NB4 (cell line): ENCODE measurements at places on chromosomes 2 and 18.
A peak's percentile ranks its signal among the peaks of the same experiment; 100 is the strongest.

- DNase-seq = no peak
Observed at GRCh38 chr2:215883799-215884198, 129.6 kb downstream of the MREG start.

- DNase-seq = peak; percentile 85
Observed at GRCh38 chr2:43169987-43170386, 56.4 kb downstream of the ZFP36L2 start.

- no peak for DNase-seq
Observed at GRCh38 chr2:39558906-39559305, 106.8 kb upstream of the TMEM178A start.

DNA sequence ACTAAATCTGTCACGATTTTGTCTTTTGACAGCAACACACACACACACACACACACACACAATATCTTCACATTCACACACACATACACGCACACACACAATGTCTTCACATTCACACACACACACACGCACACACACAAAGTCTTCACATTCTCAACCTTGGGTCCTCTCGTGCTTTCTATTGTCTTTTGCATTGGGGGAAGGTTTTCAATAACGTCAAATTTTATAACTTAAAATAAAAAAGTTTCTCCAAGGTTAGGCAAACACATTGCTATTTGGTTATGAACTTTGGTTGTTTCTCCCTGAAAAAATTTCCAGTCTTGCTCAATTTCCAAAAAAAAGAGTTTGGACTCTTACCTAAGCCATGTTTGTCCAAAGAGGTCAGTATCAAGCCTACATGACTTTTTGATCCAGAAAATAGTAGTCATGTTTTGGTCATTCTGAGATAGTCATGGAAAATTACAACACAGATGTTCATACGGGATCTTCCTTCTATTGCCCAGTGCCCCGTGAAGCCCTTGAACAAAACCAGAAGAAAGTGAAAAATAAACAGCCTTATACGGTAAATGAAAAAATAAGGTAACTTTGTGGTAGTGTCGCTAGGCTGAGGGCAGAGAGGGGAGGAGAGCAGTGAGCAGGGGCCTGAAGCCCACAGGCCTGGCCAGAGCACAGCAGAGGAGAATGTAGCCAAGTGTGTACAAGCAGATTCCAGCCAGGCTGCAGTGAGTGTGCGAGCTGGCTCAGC lies 542.8 kb upstream of the ID2 start:
- no peak for DNase-seq

- DNase-seq = no peak
Observed at GRCh38 chr2:46117379-46117778, 179.8 kb upstream of the EPAS1 start.

GRCh38 chr2:240164586-240164985 lies 24.1 kb upstream of the OTOS start:
- no peak for DNase-seq

GRCh38 chr2:28509361-28509760 lies 13.5 kb downstream of the PLB1 start:
- DNase-seq = no peak

DNA sequence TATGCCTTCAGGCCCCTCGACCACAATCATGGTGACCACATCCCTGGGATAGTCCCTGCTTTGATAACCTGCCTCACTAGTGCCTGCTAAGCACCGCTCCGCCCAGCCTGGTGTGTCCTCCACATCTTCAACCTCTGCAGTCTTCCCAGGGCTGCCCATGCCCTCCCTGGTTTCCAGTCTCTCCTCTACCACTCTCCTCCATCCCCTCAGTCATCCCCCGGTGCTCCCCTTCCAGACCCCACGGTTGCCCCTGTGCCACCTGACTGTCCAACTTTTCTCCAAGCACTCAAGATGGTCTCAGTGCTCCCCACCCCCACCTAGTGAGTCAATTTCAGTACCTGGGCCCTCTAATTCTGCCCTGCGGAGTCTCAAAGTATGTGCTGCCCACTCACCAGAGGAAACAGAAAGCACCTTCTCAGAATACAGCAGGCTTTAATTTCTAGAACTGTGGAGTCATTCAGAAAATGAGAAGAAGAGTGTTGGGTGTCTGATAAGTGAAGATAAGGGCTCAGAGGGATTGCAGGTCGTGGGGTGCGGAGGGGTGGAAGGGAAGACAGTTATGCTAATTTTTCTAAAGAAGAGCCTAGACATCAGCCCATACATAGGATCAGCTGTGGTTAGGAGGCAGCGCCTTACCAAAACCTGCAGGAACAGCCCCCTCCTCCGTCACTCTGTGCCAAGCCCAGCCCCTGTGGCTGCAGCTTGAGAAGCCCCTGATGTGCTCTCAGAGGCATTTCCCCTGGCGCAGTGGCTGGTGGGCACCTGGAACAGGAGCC lies 53.6 kb upstream of the CAB39 start:
- peak; percentile 97 for DNase-seq

DNA sequence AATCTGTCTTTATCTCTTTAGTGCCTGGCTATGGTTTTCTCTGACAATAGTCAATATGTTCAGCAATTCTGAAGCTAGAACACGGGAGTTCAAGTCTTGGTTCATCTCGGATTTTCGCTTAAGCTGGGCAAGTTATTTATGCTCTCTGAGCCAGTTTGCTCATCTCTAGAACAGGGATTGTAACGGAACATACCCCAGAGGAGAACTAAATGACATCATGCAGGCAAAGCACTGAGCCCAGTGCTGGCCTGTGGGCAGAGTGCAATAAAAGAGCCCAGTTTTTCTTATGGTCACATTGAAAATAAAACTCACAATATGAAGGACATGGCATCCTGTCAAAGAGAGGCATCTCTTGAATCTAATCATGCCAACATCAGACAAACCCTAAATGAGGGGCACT lies 143.9 kb downstream of the ZBTB7C start:
- no peak for DNase-seq

GRCh38 chr18:8176109-8176508 lies 433.1 kb upstream of the RAB12 start:
- DNase-seq = no peak

GRCh38 chr2:42829671-42830440 lies 37.5 kb upstream of the HAAO start:
- DNase-seq = no peak

GRCh38 chr2:121021685-121022084 lies 263.3 kb downstream of the TFCP2L1 start:
- DNase-seq = no peak

GRCh38 chr2:220452561-220452960 lies 825.1 kb downstream of the SLC4A3 start:
- no peak for DNase-seq

GRCh38 chr2:195319112-195319460 lies 337.9 kb upstream of the SLC39A10 start:
- DNase-seq = no peak

- DNase-seq = peak; percentile 36
Observed at GRCh38 chr18:3405713-3406112, 44.3 kb upstream of the TGIF1 start.

DNA sequence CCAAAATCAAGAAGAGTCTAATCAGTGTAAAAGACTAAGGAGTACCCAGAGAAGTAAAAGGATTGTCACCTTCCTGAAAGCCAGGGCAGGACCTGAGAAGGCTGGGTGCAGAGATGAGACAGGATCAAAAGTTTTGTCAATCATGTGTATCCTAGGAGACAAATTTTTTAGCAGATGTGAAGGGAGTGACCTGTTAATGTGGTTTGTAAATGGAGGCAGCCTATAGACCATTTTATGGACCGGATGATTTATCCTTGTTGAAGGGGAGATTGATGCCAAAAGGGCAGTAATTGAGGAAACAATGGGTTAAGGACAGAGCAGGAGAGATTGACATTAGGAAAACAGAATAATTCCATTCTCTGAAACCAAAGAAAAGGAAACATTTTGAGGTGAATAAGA lies 813 bp downstream of the NDC80 start:
- DNase-seq = peak; percentile 19

DNA sequence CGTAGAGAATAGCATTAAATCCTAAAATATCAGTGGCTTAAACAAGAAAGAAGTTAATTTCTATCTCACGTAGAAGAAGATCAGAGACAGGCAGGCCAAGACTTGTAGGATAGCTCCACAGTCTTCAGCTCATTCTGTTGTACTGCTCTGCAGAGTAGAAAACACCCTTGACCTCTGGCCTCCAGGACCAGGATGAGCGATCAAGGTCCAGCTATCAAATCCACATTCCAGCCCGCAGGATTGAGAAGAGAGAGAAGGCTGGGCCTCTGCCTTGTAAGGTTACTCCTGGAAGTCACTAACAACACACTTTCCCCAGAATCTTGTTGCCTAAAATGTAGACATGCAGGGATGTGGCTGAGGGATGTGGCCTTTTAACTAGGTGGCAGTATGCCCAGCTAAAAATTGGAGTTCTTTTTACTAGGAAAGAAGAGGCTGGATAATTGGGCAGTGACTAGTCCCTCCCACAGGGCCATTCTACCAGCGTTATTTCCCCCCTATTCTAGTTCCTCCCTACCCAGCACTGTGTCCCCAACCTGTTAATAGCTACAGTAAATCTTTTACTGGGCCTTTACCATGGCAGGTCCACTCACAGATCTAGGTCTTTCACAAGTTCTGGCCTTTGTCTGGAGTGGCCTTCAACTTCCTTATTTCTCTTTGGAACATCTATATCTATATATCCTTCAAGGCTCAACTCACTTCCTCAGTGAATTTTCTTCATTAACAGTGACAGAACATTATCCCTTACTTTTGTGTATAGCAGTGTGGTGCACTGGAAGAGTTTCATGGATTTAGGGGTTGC lies 165.0 kb downstream of the DIS3L2 start:
- peak; percentile 45 for DNase-seq

GRCh38 chr2:237895544-237896506 lies 36.4 kb downstream of the RAMP1 start:
- DNase-seq = no peak

GRCh38 chr2:134296301-134296700 lies 42.4 kb downstream of the MGAT5 start:
- DNase-seq = peak; percentile 28

- no peak for DNase-seq
Observed at GRCh38 chr2:212428681-212429478, 109.7 kb downstream of the ERBB4 start.

- DNase-seq = no peak
Observed at GRCh38 chr2:216842636-216843035, 17.2 kb downstream of the TNP1 start.

- DNase-seq = peak; percentile 5
Observed at GRCh38 chr18:57397440-57398132, 37.6 kb upstream of the ONECUT2 start.

DNA sequence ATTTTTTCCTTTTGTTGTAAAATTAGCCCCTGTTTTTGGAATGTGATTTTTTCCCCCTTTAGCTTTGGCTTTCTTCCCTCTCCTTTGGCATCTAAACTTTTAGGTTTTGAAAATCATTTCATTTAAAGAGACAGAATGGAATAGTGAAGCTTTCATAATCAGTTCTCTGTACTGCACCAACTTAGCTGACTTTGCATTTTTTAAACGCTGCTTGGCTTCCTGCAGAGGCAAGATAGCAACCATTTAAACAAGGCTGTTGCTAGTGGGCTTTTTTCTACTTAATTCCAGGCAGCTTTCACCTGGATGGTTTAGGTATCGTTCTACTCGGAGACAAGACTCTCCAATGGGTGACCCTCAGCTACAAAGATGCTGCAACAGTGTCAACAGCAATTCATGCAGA lies 267.9 kb upstream of the PKDCC start:
- no peak for DNase-seq

DNA sequence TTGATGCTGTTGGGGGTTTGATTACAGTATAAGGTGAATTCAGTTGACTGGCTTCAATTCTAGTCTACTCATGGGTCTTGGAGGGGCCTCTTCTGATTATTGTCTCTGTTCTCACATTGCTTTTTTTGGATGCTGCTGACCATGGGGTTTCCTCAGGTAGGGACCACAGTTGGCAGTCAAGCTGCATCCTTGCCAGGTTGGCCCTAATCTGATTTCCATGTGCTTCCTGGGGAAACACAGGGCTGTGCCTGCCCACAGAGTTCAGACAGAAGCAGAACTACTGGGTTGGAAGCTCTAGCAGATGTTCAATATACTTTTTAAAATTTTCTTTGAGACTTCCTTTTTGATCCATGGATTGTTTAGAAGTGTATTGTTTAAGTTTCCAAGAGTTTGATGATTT lies 227.3 kb downstream of the XIRP2 start:
- no peak for DNase-seq

DNA sequence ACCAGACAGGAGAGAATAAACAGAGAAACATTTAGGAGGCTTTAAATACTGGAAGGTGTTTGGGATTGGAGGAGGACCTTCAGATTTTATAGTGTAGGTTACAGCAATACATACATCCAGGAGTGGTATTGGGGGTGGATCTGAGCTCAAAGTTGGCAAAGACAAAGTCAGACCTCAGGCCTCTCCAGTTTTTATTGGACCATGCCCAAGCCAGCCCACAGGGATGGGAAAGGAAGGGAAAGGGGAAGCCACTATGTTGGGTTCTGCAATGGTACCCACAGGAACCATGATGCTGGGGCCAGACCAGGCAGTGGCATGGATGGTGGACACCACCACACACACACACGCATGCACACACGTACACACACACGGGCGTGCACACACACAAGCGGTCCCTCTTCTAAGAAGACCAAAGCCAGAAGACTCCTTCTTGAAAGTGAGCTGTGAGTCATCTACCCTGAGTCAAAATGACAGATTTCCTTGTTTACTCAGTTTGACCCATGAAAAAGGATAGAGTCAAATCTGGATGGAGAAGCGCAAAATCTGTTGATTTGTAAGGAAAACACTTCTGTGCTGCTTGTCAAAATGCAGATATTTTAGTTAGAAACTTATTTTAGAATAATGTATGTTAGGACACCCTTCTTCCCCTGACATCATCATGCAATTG lies 87.9 kb downstream of the TRABD2A start:
- no peak for DNase-seq

DNA sequence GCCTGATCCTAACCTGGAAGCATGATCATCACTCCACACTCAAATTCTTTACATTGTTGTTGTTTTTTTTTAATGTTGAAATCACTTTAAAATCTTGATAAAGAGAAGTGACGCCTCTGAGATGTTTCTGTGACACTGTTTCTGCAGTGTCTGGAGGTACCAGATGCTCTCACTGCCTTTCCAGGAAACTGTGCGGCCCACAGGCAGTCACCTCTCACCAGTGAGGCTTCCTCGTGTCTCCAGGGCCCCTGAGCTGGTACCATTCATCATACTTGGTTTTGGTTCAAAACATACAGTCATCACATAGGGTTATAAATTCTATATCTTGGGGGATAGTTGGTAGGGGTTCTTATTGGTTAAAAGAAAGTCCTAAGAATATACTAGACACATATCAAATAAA lies 10.1 kb upstream of the ID2 start:
- DNase-seq = no peak

GRCh38 chr2:129056309-129056958 lies 737.8 kb upstream of the HS6ST1 start:
- DNase-seq = no peak

GRCh38 chr2:195662138-195662537 lies 5.1 kb downstream of the SLC39A10 start:
- peak; percentile 37 for DNase-seq

GRCh38 chr2:240467149-240467642 lies 31.7 kb downstream of the GPC1 start:
- DNase-seq = no peak
